ENCODE measurements at places on chromosomes 1 and 21.

DNA sequence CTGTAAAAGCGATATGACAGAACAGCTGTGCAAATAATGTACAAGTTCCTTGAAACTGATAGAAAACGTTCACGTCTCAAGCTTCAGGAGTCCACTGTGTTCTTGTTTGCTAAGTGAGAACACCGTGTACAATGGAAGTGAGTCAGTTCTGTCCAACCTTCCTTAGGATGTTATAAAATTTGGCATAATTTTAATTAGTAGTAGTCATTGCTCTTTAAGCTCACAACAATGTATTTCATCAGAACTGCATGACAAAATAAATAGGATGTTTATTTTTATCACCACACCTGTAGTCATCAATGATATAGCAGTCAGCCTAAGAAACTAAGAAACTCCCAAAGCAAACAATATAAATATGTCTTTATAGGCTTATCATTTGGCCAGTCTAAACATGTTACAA is 53.0 kb downstream of the RGS2 start:
- no peak for DNase-seq

GRCh38 chr1:247440001-247440620 is 17.8 kb downstream of the OR2B11 start:
- DNase-seq, result no peak

GRCh38 chr1:115837740-115838421 is 3.0 kb downstream of the NHLH2 start:
- DNase-seq, result no peak

DNA sequence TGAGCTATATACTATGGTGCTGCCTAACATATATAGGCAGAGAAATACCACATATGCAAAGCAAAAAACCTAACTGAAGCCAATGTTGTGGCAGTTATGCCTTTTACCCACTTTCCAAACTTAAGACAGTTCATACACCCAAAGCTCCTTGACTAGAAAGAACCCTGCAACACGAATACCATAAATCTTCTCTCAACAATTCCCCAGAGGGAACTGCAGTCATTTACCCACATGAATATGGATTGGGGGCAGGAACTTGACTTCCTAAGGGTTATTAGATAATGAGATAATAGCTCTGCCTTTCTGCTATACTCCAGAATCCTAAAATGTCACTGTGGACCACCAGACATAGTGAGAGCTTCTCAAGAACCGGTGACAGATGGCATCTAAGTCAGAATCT is 2.9 kb upstream of the ASPM start:
- DNase-seq, result no peak

- no peak for DNase-seq
These were observed 216.7 kb downstream of the TRABD2B start for GRCh38 chr1:47780469-47780995.

- no peak for DNase-seq
These were observed 424.6 kb upstream of the CHRM3 start for GRCh38 chr1:238961790-238962189.

DNA sequence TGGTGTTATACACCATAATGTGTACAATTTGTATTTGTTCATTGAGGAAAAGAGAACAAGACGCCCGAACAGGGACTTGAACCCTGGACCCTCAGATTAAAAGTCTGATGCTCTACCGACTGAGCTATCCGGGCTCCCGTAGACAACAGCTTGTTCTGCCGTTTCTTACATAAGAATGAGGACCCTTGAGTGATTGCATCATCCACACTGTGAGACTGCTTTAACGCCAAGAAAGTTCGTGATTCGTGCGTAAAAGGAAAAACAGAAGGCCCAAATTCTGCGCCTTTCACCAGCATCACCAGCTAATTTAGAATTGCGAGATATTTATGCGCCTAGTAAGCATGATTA is 9.3 kb upstream of the MDM4 start:
- peak; percentile 83 for DNase-seq

- no peak for DNase-seq
These were observed 42.7 kb downstream of the HSD3B1 start for GRCh38 chr1:119549719-119550132.
